ENCODE measurements at places on chromosomes 1 and 21. TPM values are rescaled to one million over a fixed set of nuclear protein-coding genes. Genes with fewer than 3 reads are reported as not detected.

- no peak for DNase-seq
Measured at GRCh38 chr1:111618961-111619634, 491 bp upstream of the RAP1A start.

DNA sequence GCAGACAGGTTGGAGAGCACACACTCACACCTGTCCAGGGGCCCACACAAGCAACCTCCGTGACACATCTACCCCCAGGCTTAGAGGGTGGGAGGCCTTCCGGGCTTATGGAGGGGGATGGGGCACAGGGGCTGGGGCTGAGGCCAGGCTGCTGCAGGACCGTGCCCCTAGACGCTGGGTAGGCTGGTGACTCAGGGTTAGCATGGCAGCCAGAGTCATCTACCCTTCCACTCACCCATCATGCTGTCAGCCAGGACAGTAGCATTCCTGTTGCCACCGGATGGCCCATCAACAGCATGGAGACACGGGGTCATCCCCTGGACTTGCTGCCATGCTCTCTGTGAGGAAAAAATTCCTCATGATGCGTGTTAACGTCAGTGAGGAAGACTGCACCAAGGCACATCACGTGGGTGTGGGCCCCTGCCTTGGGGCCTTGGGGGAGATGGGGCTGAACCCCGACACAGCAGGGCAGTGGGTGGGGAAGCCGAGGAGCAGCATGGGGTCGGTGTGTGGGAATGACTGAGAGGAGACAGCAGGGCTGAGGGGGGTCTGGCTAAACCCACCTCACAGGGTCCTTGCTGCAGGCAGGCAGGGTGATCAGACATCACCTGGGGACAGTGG, 52.8 kb downstream of the WNT9A start:
- DNase-seq: peak; percentile 0

DNA sequence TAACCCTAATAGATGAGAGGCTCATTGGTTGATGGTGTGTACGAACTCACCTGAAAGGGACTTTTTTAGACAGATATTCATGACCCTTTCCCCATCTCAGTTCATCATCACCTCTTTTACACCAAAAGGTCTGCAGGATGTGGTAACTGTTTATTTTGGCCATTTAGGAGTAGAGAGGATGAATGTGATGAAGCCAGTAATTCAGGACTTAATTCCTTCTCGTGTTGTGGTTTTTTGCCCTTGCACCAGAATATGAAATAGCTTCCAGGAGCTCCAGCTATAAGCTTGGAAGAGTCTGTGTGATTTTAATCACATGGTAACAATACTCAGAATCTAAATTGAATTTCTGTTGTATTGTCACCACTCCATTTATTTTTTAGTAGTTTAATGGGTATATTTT, 189.4 kb upstream of the KCTD3 start:
- no peak for DNase-seq

DNA sequence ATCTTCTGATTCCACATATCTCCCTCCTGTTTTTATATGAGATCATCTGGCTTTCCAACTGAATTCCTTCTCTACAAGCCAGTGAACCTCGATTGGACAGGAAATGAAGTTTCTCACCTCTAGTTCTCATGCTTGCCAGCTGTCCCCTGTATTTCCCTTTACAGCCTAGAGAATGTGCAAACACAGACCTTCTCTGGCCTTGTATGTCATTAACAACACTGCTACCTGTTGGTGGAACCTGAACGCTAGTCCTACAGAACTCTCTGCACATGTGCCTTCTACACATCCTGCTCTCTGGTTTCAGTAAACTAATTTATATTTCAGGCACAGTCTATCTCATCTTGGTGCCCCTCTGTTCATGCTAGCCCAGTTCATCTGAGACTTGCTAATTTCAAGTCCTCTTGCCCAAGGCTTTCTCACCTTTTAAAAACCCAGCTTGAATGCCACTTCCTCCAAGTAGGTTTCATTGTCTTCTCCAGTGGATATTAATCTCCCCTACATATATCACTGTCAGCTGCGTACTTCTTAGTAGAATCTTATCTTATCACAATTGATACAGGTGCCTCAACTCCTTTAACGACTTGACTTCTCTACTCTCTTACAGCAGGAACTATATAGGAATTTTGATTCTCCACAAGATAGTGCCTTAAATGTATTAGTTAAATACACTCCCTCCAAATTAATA, 549.9 kb downstream of the PLPP3 start:
- DNase-seq: no peak

- DNase-seq: peak; percentile 70
Measured at GRCh38 chr1:186806477-186806876, 22.3 kb upstream of the PLA2G4A start.

- no peak for DNase-seq
Measured at GRCh38 chr1:230005040-230005439, 62.0 kb upstream of the GALNT2 start.

DNA sequence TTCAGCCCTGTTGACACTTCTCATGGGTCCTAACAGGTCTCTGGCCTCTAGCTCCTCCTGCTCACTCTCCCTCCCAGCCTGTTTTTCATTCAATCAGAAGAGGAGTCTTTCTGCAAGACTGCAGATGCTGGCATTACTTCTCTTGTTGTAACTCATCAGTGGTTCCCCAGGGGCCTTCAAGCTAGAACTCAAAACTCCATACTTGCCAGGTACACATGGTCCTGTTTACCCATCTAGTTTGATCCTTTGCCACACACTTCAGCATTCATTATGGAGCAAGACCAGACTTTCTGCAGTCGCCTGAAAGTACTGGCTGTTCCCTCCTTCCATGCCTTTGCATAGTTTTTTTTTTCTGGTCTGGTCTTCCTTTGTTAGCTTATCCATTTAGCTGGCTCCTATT, 47.9 kb downstream of the SERBP1 start:
- DNase-seq: no peak

- DNase-seq: no peak
Measured at GRCh38 chr1:153827168-153827964, 52.2 kb downstream of the SLC27A3 start.

GRCh38 chr1:81470275-81470674, 330.5 kb upstream of the ADGRL2 start:
- no peak for DNase-seq

DNA sequence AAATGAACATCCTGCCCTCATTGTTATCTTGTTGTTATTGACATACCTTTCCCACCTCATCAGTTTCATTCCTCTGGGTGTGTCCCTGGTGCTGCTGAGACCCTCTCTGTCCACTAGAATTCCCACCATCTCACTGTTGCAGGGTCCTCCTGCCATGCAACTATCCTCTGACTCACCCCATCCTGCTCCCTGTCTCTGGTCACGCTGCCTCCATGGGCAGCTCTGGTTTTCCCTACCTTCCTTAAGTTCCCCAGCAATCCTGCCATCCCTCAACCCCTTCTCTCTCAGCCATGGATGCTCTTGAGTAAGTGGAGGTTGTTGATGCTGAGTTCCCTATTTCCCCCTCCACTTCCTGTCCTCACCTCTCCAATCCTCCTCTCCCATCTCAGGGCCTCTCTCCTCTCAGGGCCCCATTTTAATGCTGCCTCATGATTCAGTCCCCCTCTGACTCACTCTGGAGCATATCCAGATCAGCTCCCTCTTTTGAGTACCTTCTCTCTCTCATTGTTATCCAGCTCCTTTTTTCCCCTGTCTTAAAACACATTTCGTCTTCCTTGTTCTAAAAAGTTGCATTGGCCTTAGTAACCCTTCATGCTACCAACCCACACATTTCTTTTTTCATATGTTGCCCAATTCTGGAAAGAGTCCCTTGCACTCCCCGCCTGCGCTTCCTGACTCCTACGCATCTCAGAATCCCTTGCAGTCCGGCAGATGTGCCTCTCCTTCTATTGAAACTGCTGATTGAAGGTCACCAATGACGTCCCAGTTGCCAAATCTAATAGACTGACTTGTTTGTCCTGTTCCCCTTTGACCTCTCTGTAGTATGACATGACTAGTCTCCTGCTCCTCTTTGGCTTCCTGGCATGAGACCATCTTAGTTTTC, 92.0 kb downstream of the CNIH3 start:
- DNase-seq: no peak

- no peak for DNase-seq
Measured at GRCh38 chr1:71039661-71040262, 7.9 kb downstream of the PTGER3 start.

DNA sequence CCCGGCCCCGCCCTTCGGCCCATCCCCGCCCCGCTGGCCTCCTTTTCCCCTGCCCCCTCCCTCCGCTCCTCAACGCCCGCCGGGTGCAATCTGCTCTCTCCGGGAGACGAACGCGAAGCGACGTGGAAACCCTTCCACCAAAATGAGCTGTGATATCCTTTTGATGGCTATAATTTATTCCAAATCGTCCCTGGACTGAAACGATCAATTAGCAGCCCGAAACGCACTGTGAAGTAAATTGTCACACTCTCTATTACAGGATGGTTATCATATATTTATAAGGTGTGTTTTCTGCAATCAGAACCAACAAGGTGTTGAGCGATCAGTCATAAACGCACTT, 134.6 kb upstream of the BARHL2 start:
- no peak for DNase-seq

DNA sequence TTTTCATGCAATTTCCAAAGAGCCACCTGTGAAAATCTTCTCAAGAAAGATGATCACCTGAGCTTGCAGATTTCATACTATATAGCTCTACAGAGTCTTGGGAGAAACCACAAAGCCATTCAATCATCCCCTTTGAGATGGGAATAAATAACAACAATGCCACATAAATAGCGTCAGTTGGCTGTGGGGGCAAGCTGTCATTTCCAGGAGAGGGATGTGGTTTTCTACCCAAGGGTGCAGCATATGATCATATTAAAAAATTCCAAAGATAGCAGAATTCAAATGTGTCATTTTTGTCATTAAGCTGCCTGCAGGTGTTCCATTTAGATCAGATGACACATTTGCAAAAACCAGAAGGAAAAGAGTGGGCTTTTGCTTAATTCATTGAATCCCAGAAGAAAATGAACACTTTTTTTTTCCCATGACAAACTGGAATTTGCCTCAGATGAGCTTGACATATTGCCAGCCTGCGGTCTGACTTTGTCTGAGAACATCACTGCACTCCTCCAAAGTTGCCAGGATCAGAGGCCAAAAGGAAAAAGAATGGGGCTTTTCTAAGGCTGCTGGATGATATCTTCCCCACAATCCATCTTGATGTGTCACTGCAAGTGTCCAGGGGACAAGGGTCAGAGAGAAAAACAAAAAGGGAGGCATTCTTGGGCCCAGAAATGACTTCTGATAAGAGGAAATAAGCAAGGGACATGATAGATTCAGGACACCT, 314.1 kb upstream of the USP25 start:
- no peak for DNase-seq

- no peak for DNase-seq
Measured at GRCh38 chr1:40773748-40774265, 9.8 kb upstream of the KCNQ4 start.

DNA sequence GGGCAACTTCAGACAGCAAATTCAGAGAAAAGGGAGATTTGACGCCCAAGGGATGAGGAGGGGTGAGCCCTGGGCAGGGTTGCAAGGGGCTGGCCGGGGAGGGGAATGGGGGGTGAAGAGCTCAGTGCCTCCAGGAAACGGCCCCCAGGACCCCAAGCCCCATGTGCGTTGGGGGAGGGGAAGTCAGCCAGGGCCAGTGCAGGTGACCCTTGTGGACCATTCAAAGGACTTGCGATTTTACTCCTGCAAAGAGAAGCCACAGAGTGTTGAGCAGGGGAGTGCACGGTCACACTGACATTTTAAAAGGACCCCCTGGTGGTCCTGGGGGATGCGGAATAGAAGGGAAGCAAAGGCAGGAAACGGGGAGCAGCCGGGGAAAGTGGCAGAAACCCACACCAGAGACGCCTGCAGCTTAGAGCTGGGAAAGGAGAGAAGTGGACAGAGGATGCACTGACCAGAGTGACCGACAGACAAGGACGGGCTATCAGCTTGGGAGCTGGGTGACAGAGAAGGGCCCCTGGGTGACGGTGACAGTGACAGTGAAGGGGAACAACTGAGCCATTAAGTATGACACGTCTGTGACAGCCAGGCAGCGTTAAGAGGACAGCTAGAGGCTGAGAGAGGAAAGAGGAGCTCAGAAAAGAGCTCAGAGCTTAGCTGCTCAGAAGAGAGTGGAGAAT, 54.0 kb upstream of the TMEM51 start:
- DNase-seq: no peak

DNA sequence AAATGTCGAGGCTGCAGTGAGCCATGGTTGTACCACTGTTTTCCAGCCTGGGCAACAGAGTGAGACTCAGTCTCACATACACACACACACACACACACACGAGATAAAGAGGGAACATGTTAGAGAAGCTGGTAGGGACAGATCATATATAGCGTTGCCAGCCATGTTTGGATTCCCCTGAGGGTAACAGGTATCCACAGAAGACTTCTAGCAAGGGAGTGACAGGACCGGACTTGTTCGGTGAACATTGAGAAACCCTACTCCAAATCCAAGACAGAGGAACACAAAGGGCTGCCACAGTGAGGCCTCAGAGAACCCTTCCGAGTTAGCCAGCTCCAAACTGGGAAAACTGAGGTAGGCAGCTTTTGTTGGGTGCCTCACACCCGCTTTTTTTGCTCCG, 3.7 kb upstream of the SARS1 start:
- no peak for DNase-seq

DNA sequence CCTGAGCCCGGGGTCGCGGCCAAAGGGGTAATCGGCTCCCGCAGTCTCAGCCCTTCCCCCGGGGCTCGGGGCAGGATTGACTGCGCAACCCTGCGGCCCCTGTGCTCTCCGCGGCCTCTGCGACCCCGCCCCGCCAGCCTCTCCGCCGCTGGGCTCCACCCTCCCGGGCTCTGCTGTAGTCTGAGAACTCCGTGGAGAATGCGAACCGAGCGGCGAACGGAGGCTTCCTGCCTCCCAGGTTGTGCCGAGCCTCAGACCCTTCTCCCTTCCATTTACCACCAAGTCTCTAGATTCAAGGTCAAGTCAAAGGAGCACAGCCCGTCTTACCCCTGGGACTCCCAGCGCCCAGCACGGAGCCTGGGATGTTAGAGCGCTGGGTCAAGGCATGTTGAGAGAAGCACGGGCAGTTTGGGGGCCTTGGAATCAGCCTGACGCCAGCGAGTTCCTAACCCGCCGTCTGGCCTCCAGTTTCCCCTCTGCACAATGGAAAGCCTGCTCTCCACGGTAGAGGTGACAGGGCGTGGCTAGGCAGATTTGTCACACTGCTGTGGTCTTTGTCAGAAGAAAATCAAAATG, 3.0 kb downstream of the ATP2B4 start:
- peak; percentile 42 for DNase-seq

DNA sequence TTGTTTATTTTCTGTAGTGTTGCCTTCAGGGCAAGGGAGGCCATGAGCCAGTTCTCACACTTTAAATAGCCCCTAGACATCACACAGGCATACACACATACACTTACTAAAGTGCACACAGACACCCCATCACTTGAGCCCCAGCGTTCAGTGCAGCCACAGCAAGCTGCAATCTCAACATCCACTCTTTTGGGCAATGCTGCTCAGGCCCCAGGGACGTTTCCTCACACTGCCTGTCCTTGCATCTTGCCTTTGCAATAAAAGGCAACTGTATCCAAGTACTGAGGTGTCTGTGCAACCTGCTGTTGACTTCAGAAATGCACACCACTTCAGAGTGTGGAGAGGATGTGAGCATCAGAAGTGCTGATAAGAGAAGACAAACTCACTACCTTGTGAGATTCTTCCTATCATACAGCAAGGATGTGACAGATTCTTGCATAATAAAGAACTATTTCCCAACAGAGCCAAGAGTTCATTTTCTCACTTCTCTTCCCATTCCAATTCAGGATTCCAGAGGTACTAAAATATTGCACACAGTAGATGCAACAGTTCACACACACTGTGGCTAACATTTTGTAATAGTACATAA, 36.2 kb downstream of the IRF2BP2 start:
- DNase-seq: no peak

RAD54L gene
- 25.2 TPM for total RNA-seq

CRYBG2 gene
- 17.6 TPM for total RNA-seq

TSPEAR gene
- total RNA-seq: not detected

RYR2 gene
- total RNA-seq: 0.32 TPM

CELA3B gene
- not detected for total RNA-seq

OR6K3 gene
- not detected for total RNA-seq

ADGRB2 gene
- 1.9 TPM for total RNA-seq

LCE2B gene
- not detected for total RNA-seq
